Mucosa of descending colon (tissue), 3 donors: ENCODE measurements at places on chromosomes 16 and 17. TPM values are rescaled to one million over a fixed set of nuclear protein-coding genes. Genes with fewer than 3 reads are reported as not detected.

Gene SLC35G6
- not detected for total RNA-seq

Gene DRC3
- total RNA-seq = 1.4 TPM

Gene C16orf54
- 3.4 TPM for total RNA-seq

Gene RRAD
- 1.3 TPM for total RNA-seq

Gene JPH3
- 0.17 TPM for total RNA-seq

Gene PIPOX
- total RNA-seq = 0.75 TPM

Gene CES5A
- total RNA-seq = not detected

Gene COX6A2
- not detected for total RNA-seq

Gene GPR179
- total RNA-seq = 0.02 TPM

Gene RTN4RL1
- total RNA-seq = 0.47 TPM

Gene CTRB1
- not detected for total RNA-seq

Gene SRCIN1
- total RNA-seq = 7.0 TPM

Gene ITGB4
- 153 TPM for total RNA-seq

Gene CCDC102A
- total RNA-seq = 1.2 TPM

Gene SLC16A6
- 0.47 TPM for total RNA-seq

Gene SLC52A1
- total RNA-seq = 5.3 TPM

Gene RNF112
- total RNA-seq = 2.4 TPM

Gene RHBDF2
- total RNA-seq = 18.9 TPM

Gene KIF2B
- total RNA-seq = not detected

Gene SLC4A1
- total RNA-seq = not detected

Gene CLEC10A
- 8.9 TPM for total RNA-seq

Gene KRTAP4-9
- total RNA-seq = not detected

Gene TNFRSF17
- 2.1 TPM for total RNA-seq

Gene NEUROD2
- 0.05 TPM for total RNA-seq

Gene MSLN
- 3.4 TPM for total RNA-seq
